ENCODE measurements at places on chromosomes 5 and 9. TPM values are rescaled to one million over a fixed set of nuclear protein-coding genes. Genes with fewer than 3 reads are reported as not detected.

DNA sequence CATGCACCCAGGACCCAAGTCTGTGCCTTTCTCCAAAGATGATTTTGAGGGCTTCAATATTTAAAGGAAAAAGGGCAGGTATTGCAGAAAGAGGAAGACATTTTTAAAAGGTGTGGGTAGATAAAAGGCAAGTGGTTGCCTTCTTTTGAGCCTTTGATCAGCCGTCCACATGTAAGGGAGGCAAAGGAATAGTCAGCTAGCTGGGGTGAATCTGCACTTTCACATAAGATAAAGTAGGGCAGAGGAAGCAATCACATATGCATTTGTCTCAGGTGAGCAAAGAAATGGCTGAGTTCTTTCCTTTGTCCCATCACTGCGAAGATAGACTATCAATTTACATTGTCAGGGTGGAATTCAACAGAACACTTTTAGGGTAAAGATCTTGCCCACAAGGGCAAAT lies 19.9 kb downstream of the MGAT1 start:
- H3K27ac ChIP-seq, result no peak overlapping the region
- no peaks in the 10 kb centered on the region for H3K27me3 ChIP-seq
- DNase-seq, result no peak

DNA sequence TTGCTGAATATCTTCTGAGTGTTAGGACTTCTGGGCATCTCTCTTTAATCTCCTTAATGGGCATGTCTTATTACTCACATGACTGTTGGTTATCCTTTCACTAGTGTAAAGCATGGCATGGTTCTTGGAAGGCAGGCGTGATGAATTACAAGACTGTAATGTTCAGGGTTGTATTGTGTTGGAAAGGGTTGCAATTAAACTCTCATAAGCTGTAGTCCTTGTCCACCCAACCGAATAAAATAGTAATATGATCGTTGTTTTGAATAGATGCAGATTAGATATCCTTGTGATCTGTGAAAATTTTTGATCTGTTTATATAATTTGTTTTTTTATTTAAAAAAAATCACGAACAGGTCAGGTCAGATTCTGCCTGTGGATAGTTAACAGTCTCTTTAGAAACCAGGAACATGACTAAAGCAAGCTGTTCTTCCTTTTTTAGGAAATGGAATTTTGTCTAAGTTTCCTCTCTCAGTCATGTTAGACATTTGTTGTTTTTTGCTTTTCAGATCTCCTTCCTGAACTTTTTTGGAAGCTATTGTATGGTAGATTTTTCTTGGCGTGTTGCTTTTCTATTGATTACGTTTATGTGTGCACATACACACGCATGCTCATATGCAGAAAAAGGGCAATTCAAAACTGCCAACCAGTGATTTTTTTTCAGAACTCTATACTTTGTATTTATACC lies 121.8 kb downstream of the ARHGEF28 start:
- H3K4me3 ChIP-seq, result no peak overlapping the region
- no peak overlapping the region for H3K27ac ChIP-seq
- no peaks in the 10 kb centered on the region for H3K36me3 ChIP-seq
- DNase-seq, result no peak

GRCh38 chr5:27995867-27996266 lies 957.5 kb upstream of the CDH9 start:
- no peaks in the 10 kb centered on the region for H3K4me1 ChIP-seq
- DNase-seq, result no peak
- H3K36me3 ChIP-seq, result peaks cover 4% of the 10 kb centered on the region
- H3K27ac ChIP-seq, result no peak overlapping the region

LRRC70 gene
- 1.2 TPM for total RNA-seq

DNA sequence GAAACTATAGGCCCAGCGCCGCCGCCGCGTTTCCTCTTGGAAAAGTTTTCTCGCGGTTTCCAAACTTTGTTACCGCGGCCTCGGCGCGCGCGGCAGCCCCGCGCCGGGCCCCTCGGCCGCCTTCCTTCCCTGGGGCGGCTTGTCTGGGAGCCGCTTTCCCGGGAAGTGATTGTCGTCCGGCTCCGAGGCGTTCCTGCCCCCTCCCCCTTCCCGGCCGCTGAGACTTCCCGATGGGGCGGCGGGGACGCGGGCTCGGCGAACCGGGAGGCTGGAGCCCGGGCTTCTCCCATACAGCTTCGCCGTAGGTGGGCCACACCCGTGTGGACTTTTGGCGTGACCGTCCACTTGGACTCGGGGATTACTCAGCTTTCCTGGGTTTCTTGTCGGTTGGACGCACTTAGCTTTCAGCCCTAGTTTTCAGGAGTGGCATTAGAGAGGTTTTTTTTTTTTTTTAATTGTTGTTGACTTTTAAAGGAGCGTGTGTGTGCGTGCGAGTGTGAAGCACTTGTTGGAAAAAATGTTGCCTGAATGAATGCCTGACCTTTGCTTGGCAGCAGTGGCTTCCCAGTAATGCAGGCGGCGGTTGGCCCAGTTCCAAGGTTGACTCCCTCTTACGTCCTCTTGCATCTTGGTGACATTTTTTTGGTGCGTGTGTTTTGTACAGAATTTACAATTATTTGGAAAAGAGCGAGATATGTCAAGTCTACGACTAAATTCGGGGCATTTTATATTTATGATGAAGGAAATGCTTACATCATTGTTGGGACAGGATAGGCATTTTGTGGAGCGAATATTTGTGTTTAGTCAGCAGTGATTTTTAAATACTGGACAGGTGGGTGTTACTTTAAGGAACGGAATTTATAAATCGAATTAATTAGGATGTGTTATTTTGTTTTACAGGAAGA lies 821 bp downstream of the CTNNA1 start:
- DNase-seq, result no peak
- H3K4me1 ChIP-seq, result peaks cover 10% of the 10 kb centered on the region
- peaks cover 5% of the 10 kb centered on the region for H3K36me3 ChIP-seq
- peaks cover 39% of the 10 kb centered on the region for H3K27me3 ChIP-seq

DNA sequence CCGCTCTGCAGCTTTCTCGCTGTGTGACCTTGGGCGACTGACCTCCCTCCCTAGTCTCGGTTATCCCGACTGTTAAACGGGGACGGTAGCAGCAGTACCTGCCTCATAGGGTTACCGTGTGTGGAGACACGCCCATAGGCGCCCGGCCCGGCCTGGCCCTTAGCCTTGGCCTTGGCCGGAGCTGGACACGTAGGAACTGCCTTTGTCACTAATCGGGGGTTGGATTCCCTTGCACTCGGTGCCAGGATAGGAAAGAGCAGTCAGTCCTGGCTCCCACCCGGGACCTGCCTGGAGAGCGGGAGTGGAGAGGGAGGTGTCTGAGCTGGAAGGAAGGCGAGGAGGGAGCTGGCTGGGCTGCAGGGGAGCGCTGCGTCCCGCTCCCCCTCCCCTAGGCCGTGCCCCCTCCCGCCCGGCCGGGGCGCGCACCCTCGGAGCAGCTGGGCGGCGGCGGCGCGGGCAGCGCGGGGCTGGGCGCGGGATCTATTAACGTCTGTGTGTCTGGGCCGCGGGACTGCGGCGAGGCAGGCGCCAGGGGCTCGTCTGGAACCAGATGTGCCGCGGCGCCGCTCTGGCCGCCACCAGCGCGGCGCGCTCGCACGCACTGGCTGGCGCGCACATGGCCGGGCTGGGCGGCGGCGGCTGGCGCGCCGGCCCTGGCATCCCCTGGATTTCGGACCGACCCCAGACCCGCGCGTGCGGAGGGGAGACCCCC lies 31.7 kb downstream of the PRRX2 start:
- peak overlapping the region; percentile 33 for H3K4me3 ChIP-seq
- no peaks in the 10 kb centered on the region for H3K36me3 ChIP-seq
- DNase-seq, result no peak
- no peak overlapping the region for H3K27ac ChIP-seq
- H3K4me1 ChIP-seq, result peaks cover 5% of the 10 kb centered on the region
- H3K27me3 ChIP-seq, result peaks cover 35% of the 10 kb centered on the region

DNA sequence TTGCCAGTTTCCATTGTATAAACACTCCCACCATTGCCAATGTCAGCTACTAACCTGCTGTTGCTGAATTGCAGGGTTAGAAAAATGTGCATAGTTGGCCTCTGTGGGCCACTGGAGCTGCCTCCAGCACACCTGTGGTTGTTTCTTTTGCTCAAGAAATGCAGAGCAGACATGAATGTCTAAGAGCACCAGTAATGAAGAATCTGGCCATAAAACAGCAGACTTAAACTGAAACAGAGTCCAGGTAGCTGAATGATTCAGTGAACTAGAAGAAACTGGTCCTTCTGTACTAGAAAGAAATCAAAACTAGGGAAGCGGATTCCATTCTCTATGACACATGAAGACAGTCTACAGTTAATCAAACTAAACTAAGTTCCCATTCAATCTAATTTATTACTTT lies 48.2 kb downstream of the NUDT12 start:
- no peak overlapping the region for H3K4me3 ChIP-seq
- no peaks in the 10 kb centered on the region for H3K4me1 ChIP-seq
- H3K36me3 ChIP-seq, result no peaks in the 10 kb centered on the region
- H3K27me3 ChIP-seq, result peaks cover 22% of the 10 kb centered on the region
- no peak overlapping the region for H3K27ac ChIP-seq

SLC6A18 gene
- total RNA-seq, result not detected

GRCh38 chr5:137619191-137619870 lies 116.6 kb downstream of the KLHL3 start:
- H3K27me3 ChIP-seq, result no peaks in the 10 kb centered on the region
- no peaks in the 10 kb centered on the region for H3K4me1 ChIP-seq
- peaks cover 17% of the 10 kb centered on the region for H3K36me3 ChIP-seq
- H3K4me3 ChIP-seq, result no peak overlapping the region

DDX4 gene
- total RNA-seq, result not detected

CYFIP2 gene
- 412 TPM for total RNA-seq

- H3K4me1 ChIP-seq, result peaks cover 18% of the 10 kb centered on the region
- no peak for DNase-seq
- H3K27me3 ChIP-seq, result no peaks in the 10 kb centered on the region
- H3K4me3 ChIP-seq, result peak overlapping the region; percentile 91
- no peaks in the 10 kb centered on the region for H3K36me3 ChIP-seq
- H3K27ac ChIP-seq, result no peak overlapping the region
Observed at GRCh38 chr5:115843444-115844130, 1.9 kb downstream of the AP3S1 start.

CARTPT gene
- total RNA-seq, result not detected

DNA sequence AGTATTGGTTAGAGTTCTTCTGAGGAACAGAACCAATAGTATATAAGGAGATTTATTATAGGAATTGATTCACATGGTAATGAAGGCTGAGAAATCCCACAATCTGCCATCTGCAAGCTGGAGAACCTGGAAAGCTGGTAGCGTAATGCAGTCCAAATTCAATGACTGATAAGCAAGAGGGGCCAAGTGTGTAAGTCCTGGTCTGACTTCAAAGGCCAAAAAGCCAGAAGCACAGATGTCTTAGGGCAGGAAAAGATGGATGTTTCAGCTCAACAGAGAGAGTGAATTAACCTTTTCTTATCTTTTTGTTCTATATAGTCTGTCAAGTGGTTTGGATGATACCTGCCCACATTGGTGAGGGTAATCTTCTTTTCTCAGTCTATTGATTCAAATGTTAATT lies 146.4 kb downstream of the FGF10 start:
- H3K27me3 ChIP-seq, result no peaks in the 10 kb centered on the region
- H3K27ac ChIP-seq, result no peak overlapping the region
- DNase-seq, result no peak
- no peak overlapping the region for H3K4me3 ChIP-seq

ITK gene
- total RNA-seq, result 477 TPM

LCN2 gene
- total RNA-seq, result not detected

GRCh38 chr5:166349046-166349445 lies 1942.4 kb upstream of the WWC1 start:
- DNase-seq, result no peak
- no peaks in the 10 kb centered on the region for H3K4me1 ChIP-seq
- no peak overlapping the region for H3K4me3 ChIP-seq
- no peaks in the 10 kb centered on the region for H3K36me3 ChIP-seq
- H3K27me3 ChIP-seq, result no peaks in the 10 kb centered on the region
- no peak overlapping the region for H3K27ac ChIP-seq

- no peak for DNase-seq
- no peak overlapping the region for H3K4me3 ChIP-seq
- H3K27ac ChIP-seq, result no peak overlapping the region
- no peaks in the 10 kb centered on the region for H3K4me1 ChIP-seq
Observed at GRCh38 chr5:53368516-53368915, 111.9 kb upstream of the FST start.

CD180 gene
- 1.4 TPM for total RNA-seq

TMEM174 gene
- not detected for total RNA-seq

HTR1A gene
- not detected for total RNA-seq

DNA sequence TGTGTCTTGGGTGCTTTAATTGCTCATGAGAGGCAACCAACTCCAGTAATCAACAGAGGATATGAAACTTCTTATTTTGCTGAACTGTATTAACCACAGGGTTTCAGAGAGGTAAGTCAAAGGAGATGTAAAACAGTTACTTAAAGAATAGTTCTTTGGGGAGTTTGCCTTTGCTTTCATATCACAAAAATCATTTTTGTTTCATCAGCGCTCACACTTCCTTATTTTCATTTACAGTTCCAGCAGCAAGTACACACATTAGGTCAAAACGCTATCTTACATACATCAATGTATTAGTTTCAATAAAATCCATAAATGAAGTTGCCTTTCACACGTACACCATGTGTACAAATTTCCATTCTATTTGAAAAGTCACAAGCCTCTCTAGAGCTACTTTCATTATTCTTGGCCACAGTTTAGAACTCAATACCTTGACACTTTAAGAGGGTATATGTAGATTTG lies 50.1 kb downstream of the ST8SIA4 start:
- peak overlapping the region; percentile 34 for H3K4me3 ChIP-seq
- H3K36me3 ChIP-seq, result peaks cover 18% of the 10 kb centered on the region
- peaks cover 34% of the 10 kb centered on the region for H3K4me1 ChIP-seq
- no peaks in the 10 kb centered on the region for H3K27me3 ChIP-seq
- peak overlapping the region; percentile 10 for H3K27ac ChIP-seq

DNA sequence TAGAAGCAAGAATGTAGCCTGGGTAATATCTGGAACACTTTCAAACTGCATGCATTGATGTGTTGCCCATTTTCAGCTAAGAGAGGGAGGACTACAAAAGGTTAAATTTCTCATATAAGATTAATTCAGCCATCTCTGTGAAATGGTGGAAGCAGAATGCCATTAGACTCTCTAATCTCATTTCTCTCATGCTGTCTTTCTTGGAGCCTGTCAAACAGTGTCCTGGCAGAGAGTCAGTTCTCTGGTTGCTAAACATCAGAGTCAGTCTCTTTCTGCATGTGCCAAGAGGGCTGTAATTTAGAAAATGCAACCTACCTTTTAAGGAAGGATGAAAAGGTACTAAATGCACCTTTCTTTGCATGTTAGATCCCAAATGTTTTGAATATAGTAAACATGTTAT lies 910 bp upstream of the GARNL3 start:
- H3K27ac ChIP-seq, result no peak overlapping the region
- DNase-seq, result no peak
- H3K4me3 ChIP-seq, result no peak overlapping the region
- no peaks in the 10 kb centered on the region for H3K4me1 ChIP-seq
- peaks cover under 1% of the 10 kb centered on the region for H3K27me3 ChIP-seq

ARHGEF28 gene
- 0.52 TPM for total RNA-seq

SLU7 gene
- 95.0 TPM for total RNA-seq

DNA sequence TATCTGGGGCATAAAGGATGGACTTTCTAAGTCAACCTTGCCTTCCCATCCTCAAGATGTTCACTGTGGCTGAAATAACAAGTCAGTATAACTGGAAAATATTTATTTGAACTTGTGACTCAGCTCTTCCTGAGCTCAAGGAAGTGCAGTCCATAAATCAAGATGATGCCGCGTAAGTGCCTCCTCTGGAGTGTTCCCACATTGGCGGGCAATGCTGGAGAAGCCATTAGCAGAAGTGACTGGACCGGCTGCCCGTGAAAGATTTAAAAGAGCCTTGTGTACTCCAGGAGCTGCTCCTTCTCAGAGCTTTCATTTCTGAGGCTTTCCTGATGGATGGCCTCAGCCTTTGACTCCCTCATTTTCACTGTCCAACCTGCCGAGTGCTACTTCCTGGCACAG lies 17.4 kb downstream of the TMOD1 start:
- H3K4me1 ChIP-seq, result no peaks in the 10 kb centered on the region
- DNase-seq, result no peak
- no peak overlapping the region for H3K27ac ChIP-seq
- peaks cover 32% of the 10 kb centered on the region for H3K27me3 ChIP-seq
- H3K4me3 ChIP-seq, result no peak overlapping the region
